ENCODE measurements at places on chromosomes 7 and 10.
A peak's percentile ranks its signal among the peaks of the same experiment; 100 is the strongest.

DNA sequence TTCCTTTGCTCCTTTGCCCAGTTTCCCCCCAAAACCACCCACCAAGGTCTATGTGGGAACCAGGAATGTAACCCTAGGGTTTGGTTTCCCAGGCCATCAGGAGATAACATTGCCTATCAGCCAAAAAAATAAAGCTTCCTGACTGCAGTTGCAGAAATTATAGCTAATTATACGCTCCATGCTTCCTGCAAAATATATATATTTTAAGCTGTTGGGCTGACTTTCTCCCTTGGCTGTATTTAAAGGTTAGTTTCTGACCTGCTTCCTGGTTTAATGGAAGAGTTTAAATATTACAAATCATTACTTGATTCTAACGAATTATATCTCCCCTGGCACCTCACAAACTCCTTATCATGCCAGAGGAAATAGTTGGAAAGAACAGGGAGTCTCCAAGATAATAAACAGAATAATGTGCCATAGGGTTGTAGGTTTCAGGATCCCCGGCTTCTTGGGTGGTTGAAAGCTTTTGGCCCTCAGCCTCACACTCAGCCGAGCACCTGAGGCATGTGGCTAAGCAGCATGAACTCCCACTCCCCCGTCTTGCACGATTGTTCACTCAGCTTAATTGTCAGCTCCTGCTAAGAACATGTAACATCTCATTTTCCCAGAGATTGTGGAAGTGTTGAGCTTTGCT lies 79.9 kb downstream of the FZD1 start:
- no peak for DNase-seq

- DNase-seq, result no peak
Observed at GRCh38 chr7:7810826-7811225, 92.4 kb upstream of the RPA3 start.

- DNase-seq, result no peak
Observed at GRCh38 chr7:28258240-28258639, 77.6 kb upstream of the JAZF1 start.

DNA sequence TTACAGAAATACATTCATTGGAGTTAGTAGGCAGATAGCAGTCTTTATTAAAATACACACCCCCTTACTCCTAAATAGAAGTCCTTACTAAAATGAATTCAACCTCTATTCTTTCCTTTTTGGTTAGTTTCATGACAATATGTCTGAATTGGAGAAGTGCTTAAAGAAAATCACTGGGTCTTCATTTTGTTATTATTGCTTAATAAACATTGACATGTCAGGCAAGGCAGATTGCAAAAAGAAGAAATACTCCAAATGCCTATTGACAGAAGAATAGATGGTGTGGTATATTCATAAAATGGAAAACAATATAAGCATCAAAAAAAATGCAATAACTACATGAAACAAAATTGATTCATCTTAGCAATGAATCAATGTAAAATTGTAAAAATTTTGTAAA lies 135.5 kb downstream of the TMEM26 start:
- DNase-seq, result no peak

DNA sequence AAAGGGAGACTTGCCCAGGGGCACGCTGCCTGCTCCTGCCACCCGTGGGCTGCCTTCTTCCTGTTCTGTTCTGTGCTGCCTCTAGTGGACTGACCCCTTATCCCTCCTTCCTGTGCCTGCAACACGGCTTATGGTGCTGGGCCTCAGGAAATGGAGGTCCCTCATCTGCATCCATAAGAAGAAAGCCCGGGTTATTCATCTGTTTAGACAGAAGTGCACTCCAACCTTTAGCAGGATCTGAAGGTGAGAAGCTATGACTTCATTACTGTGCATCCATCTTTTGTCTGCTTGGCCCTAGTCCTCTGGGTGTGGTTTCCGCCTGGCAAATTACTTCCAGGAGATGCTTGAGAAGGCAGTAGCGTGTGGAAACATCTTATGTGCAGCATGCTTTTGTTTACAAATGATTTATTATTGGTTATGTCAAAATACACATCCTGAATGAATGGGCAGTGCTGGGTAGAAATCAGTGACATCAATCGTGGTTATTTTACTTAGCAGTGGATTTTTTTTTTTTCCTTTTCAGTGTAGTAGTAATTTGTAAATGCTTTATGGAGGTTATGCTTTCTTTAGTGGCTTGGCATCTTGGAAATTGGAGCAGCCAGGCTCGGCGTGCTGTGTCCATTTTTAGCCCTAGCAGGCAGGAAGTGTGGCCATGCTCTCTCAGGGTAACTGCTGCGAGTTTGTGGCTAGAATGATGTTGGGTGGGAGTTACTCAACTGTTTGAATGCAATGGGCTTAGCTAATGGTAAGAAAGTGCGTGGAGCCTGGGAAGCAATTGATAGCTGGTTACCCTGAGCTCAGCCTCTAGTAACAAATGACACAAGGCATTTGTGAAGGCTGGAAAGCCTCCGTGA lies 12.7 kb downstream of the PTPRE start:
- DNase-seq, result no peak

GRCh38 chr10:71270301-71271220 lies 48.5 kb upstream of the SLC29A3 start:
- DNase-seq, result peak; percentile 73

DNA sequence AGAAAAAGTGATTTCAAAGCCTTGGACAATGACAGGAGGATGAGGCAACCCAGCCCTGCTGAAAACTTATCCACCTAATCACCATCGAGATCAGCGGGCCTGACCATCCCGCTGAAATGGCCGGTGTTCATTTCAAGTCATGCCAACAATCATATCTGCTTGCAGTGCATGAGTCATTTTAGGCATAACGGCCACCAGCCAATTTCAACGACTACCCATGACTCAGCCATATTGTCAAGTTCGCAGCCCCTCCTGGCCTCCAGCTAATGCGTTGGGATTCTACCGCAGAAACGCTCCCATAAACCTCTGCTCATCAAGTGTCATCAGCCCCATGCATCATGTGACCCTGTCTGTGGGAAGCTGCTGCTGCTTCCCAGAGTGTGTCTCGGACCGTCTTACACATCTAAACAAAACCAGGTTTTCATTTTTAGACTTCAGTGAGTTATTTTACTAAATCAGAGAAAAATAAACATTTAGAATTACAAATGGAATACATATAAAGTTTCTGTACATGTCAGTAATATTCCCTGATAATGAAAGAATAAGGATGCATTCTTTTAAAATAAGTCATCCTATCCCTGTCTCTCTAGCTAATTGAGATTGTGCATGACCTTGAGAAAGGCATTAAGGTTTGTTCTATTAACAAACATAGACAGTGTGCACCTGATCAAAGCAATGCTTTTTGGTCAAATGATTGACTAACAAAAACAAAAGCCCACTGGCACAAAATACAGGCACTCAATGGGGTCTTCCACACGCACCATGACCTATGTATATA lies 188.9 kb downstream of the ADAM12 start:
- DNase-seq, result peak; percentile 86

GRCh38 chr7:65438598-65438997 lies 64.9 kb downstream of the ZNF92 start:
- peak; percentile 57 for DNase-seq

- peak; percentile 82 for DNase-seq
Observed at GRCh38 chr7:138008588-138009349, 6.9 kb upstream of the CREB3L2 start.

- peak; percentile 25 for DNase-seq
Observed at GRCh38 chr7:36514289-36515243, 124.9 kb downstream of the ANLN start.

DNA sequence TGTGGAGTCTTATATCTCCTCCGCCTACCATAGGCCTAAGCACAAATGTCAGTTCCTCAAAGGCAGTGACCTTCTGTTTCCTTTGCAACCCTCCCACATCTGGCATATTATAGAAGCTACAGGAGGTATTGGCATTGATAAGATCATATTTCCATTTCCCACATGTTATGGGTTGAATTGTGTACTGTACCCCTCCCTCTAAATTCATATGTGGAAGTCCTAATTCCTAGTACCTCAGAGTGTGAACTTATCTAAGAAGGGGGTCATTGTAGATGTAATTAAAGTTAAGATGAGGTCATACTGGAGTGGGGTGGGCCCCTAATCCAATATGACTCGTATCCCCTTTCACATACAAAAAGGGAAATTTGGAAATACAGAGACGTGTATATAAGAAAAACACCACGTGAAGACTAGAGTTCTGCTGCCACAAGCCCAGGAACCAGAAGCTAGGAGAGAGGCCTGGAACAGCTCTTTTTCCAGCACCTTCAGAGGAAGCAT lies 6.1 kb upstream of the LAMB4 start:
- no peak for DNase-seq

All from foreskin fibroblast (primary cell).